Daoy (cell line): ENCODE measurements at places on chromosomes 2 and 18. TPM values are rescaled to one million over a fixed set of nuclear protein-coding genes. Genes with fewer than 3 reads are reported as not detected.
A peak's percentile ranks its signal among the peaks of the same experiment; 100 is the strongest.

CNDP1 gene
- total RNA-seq = not detected in 2 replicates

C1QL2 gene
- not detected in 2 replicates for total RNA-seq

EIF4E2 gene
- total RNA-seq = 80.5 and 109 TPM in 2 replicates

DNA sequence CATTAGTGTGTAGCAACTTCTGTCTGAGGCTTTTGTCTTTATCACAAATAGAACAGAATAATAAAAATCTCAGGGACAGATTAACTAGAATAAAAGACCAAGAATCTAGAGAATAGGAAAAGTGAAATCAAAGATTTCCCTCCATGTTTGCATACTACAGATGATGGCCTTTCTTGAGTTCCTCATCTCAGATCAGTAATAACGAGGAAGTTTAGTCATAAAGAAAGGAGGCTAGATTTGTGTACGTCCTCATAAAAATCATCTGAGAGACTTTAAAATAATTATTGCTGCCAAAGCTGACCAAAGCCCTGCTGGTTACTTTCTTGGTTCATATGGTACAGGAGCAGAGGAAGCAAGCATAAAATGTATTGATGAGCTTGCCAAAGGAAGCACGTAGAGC, 117.3 kb downstream of the MIB1 start:
- no peak for DNase-seq

DNA sequence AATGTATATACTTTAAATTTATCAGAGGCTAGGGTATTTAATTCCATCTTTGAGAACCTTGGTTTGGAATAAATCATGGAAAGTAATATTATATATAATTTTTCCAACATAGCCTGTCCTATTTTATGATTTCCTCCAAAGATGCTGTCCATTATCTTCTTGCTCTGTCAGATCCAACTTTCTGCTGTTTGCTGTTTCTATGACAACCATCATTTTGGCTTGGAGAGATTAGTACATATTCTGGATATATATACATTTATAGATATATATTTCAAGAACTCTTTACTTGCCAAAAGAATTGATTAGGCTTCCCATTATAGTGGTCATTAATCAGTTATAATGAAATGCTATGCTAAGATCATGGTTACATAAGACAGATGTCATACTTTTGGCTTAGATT, 31.3 kb downstream of the CSRNP3 start:
- no peak for DNase-seq

- DNase-seq = peak; percentile 26
Observed at GRCh38 chr2:227447606-227448005, 24.4 kb upstream of the AGFG1 start.

DNA sequence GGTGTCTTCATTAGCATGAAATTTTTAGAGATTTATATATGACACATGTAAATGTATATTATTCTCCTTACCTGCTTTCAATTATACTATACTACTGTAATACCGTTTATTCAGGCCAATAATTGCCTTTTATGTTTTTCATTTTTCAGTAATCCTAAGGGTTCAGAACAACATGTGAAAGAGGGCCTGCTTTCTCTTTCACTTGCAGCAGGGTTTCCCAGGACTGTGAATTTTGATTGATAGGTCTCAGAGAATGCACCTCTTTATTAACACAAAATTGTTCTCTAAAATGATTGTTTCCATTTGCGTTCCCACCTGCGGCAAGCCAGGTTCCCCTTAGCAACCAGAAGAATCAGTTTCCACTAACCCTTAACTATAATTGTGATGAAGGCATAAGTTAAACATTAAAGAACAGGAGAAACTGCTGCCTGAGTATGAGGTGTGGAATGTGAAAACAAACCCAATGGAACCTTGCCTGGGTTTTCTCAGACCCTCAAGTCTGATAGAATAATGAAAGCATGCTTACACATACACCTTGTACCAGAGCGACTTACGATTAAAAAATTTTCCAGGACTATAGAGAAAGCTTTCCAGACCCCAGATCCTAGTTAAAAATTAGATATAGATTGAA, 1591.2 kb upstream of the LRRTM1 start:
- DNase-seq = no peak

DNA sequence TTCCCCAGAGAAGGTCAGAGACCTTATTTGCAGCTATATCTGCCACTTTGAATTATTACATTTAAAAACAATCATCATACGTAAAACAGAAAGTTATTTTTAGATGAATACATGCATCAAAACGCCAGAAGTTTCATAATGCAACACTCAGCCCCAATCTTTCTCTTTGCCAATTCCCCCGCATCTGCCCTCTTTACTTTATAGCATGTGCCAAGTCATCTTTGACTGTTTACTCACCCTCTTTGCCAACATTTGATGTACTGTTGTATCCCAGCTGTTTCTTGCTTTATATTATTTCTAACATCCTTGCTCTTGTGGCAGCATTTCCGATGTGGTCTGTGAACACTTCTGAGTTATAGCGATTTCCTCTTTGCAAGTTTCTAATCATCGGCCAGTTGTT, 86.2 kb downstream of the CRIM1 start:
- DNase-seq = no peak

DNA sequence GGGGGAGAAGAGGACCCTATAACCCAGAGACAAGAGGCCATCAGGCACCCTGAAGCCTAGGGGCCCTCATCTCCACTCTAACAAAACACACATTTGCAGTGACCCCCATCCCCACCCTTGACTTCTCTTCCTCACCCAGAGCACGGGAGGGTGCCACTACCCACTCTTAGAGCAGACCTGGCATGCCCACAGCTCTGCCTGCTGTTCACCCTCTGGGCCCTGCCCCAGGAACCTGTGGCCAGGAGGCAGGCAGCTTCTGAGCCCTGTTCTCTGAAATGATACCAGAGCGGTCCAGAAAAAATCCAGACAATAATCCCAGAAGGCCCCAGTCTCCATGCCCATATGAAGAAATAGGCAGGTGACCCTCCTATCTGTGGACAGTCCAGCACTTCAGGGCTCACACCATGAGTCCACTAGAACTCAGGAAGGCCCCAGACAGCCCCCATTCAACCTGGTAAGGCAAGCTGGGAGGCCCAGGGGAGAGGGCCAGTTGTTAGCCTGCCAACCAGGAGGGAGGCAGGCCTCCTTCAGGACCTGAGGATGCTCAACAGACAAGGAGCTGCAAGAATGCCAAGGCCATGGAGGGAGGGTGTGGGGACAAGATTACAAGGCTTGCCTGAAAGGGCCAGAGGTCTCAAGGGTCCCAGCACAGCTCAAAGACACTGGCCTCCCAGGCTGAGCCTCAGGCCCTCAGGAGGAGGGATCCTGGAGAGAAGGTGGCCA, 75.0 kb downstream of the TNS1 start:
- DNase-seq = no peak

DNA sequence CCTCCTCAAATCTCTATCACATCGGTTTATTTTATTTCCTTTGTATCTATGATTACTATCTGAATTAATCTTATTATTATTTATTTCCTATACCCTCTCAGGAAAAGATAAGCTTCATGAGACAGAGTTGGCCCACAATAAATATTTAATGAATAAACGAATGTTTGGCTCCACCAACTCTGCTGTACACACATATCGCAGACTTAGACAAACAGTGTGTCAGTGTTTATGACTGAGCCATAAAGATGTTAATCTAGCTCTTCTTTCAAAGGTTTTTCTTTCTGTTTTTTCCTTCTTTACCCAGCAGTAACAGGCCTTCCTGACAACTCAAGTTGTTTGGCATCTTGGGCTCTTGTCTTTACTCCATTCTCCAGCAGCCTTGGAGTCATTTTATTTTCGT, 329.5 kb downstream of the CDH2 start:
- DNase-seq = no peak

GRCh38 chr18:9704233-9705118, 3.6 kb upstream of the RAB31 start:
- no peak for DNase-seq

GRCh38 chr2:236761358-236761757, 191.7 kb downstream of the ACKR3 start:
- DNase-seq = no peak

- DNase-seq = no peak
Observed at GRCh38 chr2:47798631-47799030, 15.7 kb downstream of the MSH6 start.

GRCh38 chr2:27909901-27910300, 19.4 kb downstream of the BABAM2 start:
- DNase-seq = no peak
